ENCODE measurements at places on chromosomes 11 and 22. TPM values are rescaled to one million over a fixed set of nuclear protein-coding genes. Genes with fewer than 3 reads are reported as not detected.

KRTAP5-2 gene
- total RNA-seq, result not detected

OR52E8 gene
- not detected for total RNA-seq

MFNG gene
- 119 TPM for total RNA-seq

TIRAP gene
- 3.2 TPM for total RNA-seq

KRTAP5-10 gene
- not detected for total RNA-seq

MAJIN gene
- total RNA-seq, result not detected

EP300 gene
- 21.8 TPM for total RNA-seq

CD3D gene
- total RNA-seq, result not detected

BUD13 gene
- total RNA-seq, result 20.2 TPM

SLC1A2 gene
- total RNA-seq, result not detected

PLAAT5 gene
- not detected for total RNA-seq

CHRNA10 gene
- 0.33 TPM for total RNA-seq

SERPING1 gene
- not detected for total RNA-seq

MYBPC3 gene
- total RNA-seq, result not detected

NCR3LG1 gene
- 10.5 TPM for total RNA-seq

CHRM1 gene
- total RNA-seq, result not detected

Measured in pulmonary artery endothelial cell (primary cell).